Midbrain (tissue), 1 donor: ENCODE measurements at places on chromosomes 2 and 18.

GRCh38 chr2:237164474-237165042, 78.9 kb downstream of the COPS8 start:
- no peak for DNase-seq

GRCh38 chr18:28736223-28736622, 559.3 kb upstream of the CDH2 start:
- no peak for DNase-seq

- DNase-seq = no peak
Observed at GRCh38 chr2:235206980-235207579, 255.3 kb downstream of the SH3BP4 start.

DNA sequence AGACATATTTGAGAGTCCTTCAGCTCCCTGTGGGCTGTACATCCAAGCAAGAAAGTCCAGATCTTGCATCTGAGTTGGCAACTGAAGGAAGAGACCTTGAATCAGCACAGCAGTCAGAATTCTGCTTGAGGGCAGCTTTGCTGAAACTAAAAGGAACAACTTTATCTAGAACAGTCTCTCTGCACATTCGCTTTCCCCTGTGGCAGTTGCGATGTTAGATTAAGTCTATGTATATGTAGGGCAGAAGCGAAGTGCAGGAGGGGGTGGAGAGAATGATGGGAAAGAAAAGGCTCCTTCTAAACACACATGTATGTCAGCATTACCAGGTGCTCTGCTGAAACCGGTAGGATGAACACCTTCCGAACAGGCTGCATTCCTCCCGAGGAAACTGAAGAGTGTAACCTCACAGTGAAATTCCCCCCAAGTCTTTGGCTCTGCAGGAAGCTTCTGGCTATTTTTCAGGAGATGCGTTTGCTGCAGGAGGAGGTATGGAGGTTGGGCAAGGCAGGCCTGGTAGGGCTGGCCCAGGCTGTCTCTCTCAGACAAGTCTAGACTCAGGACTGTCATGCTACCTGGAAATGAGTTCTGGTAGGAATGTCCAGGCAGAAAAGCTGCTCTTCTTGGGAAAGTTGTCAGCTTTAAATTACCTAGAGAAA, 70.0 kb upstream of the ATL2 start:
- DNase-seq = no peak

GRCh38 chr2:75012080-75012479, 53.6 kb downstream of the POLE4 start:
- no peak for DNase-seq

GRCh38 chr2:1321321-1321720, 91.9 kb upstream of the TPO start:
- no peak for DNase-seq

- no peak for DNase-seq
Observed at GRCh38 chr2:224033601-224034000, 5.5 kb downstream of the SERPINE2 start.

- DNase-seq = no peak
Observed at GRCh38 chr2:23720705-23721453, 206.0 kb downstream of the ATAD2B start.

- DNase-seq = no peak
Observed at GRCh38 chr18:7488571-7488970, 78.5 kb upstream of the PTPRM start.

- no peak for DNase-seq
Observed at GRCh38 chr18:56097621-56098020, 509.6 kb upstream of the TCF4 start.

DNA sequence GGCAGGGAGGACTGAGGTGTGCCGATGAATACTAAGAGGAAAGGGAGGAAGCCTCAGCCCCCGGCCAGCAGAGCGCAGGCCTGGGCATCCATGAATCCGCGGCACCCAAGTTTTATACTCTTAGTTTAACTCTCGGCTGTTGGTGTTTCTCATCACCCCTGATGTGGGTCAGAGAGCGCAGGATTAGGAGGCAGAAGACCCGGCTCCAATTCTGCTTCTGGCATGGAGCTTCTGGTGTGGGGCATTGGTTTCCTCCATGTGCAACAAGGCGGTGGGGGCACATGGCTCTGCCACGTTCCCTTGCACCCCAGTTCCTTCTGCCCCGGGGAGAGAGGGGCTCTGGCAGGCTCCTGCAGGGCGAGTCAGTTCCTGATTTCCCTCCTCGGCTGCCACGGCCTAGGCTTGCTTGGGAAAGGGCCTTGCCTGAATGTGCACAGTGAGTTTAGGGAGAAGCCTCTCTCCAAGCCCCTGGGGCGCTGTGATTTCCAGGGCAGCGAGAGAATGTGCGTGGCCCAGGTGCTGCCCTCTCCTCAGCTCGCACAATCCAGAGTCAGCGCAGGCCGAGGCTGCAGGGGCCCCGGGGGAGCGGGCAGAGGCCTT, 36.2 kb upstream of the DNMT3A start:
- no peak for DNase-seq

DNA sequence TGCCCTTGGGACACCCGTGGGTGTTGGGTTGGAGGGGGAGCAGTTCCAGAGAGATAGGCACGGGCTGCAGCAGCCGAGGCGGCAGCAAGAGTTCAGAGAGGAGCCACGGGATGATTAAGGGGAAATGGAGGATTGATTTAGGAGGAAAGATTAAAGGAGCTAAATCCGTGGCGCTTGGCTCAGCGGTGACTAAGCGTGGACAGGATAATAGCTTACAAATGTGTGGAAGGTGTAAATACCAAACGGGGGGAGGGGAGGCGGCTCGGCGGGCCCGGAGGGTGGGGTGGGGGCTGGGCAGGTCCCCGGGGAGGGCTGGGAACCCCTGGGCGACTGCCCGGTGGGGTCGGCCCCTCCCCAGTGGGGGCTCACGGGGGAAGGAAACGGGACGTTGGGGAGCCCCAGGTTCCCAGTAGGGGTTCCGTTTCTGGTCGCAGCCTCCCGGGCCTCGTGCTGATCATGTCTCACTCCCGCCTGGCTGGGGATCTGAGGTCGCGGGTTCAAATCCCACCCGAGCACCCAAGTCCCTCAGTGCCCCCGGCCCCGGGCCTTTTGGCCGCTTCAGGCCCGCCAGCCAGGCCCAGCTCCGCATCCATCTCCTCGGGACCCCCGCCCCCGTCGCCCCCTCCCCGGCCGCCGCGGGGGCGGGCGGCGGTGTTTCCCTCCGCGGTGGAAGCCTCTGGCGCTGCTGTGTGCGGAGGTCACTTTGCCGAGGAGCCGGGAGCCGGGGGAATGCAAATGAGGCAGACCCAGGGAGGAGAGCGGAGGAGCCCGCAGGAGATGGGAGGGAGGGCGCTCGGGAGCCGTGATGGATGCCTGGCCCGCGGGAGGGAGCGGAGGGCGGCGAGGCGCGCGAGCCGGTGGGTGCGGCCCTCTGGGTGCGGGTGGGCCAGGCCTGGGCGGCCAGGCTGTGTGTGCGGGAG, 8.1 kb downstream of the ASIC4 start:
- no peak for DNase-seq

GRCh38 chr18:34911661-34912384, 129.4 kb upstream of the MAPRE2 start:
- DNase-seq = no peak

- no peak for DNase-seq
Observed at GRCh38 chr2:233381638-233381995, 27.3 kb downstream of the DGKD start.

DNA sequence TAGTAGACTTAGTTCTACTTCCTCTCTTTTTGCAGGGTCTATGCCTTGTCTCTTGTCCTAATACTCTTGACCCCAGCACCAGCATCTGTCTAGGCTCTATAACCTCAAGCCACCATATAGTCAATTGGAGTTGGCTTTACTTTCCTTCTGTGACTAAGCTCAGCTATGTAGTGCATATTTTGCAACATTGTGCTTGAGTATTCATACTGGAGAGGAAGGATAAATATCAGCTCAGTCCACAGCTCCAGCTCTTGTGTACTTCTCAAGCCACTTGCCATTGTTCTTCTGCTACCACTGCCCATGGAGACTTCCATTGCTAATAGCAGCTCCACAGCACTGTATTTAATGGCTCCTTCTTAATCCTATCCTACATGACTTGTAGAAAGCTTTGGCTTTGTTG, 35.5 kb upstream of the CD28 start:
- DNase-seq = no peak

GRCh38 chr18:29596959-29597358, 1420.0 kb upstream of the CDH2 start:
- DNase-seq = no peak

GRCh38 chr2:7930800-7931635, 750.8 kb upstream of the ID2 start:
- no peak for DNase-seq

DNA sequence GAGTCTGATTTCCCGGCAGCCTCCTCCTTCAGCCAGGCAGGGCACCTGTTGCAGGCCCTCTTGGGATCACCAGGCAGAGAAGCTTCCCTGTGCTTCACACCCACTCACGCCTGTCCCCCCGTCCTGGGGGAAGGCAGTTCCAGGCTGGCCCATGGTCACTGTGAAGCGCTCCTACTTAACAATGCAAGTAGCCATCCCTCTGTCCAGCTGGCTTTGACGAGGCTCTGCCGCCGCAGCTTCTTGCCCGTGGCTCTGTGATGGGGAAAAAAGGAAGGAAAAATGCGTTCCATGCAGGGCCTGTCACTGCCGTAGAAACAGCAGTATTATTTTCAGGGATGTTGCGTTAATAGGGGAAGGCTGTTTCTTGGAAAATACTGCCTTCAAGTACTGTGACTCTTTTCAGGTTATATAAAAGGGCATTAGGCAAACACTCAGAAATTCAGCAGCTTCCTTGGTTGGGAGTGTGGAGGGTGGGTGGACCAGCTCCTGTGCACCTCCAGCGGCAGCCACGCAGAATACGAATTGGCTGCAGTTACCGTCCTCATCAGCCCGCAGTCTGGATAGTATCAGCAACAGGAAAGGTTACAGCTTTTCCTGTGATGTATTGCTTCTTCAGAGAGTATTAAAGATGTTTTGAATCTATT, 232.3 kb downstream of the KLHL29 start:
- DNase-seq = peak; percentile 55

DNA sequence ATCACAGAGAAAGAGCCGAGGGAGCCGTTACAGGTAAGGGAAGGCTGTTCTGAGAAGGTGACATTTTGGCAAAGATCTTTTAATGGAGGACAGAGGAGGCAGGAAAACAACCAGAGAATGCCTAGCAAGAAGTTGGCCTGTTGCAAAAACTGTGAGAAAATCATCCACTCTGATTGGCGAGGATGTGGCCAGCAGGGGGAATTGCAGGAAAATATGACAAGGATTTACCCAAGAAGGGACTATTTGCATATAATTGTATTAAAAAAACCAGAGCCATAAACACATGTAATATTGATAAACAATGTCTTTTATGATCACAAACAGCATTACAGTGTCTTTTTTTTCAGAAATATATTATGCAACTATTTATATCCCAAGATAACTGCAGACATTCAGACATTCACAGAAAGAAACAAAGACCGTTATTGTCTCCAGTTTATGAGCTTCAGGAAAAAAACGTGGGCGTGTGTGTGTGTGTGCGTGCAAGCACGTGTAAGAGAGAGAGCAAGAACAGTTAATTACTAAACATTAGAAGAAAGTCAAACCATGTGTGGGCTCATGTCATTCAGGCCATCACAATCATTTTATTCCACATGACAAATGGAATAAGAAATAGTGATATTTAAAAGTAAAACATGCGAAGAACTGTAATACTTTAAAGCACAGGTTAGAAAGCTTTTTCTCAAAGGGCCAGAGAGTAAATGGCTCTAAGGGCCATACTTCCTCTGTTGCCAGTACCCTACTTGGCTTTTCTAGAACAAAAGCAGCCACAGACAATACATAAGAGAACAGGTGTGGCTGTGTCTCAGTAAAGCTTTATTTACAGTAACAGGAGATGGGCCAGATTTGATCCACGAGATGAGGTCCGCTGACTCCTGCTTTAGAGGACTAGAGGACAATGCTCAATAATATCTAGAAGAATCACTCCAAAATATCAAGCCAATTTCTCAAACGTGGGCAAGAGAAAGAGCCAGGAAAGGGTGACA, 324.1 kb downstream of the DLGAP1 start:
- no peak for DNase-seq

DNA sequence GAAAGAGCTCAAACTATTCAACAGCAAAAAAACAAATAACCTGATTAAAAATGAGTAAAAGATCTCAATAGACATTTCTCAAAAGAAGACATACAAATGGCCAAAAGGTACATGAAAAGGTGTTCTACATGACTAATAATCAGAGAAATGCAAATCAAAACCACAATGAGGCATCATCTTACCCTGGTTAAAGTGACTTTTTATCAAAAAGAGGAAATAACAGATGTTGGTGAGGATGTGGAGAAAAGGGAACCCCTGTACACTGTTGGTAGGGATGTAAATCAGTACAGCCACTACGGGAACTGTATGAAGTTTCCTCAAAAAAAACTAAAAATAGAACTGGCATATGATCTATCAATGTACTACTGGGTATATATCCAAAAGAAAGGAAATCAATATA, 39.8 kb upstream of the TMEM163 start:
- no peak for DNase-seq

- no peak for DNase-seq
Observed at GRCh38 chr2:38572167-38572566, 30.6 kb downstream of the HNRNPLL start.

GRCh38 chr2:107235491-107236254, 349.7 kb upstream of the ST6GAL2 start:
- DNase-seq = no peak

- DNase-seq = no peak
Observed at GRCh38 chr18:10258836-10259474, 195.5 kb upstream of the APCDD1 start.

- peak; percentile 1 for DNase-seq
Observed at GRCh38 chr18:75168619-75169018, 40.3 kb downstream of the PTGR3 start.

DNA sequence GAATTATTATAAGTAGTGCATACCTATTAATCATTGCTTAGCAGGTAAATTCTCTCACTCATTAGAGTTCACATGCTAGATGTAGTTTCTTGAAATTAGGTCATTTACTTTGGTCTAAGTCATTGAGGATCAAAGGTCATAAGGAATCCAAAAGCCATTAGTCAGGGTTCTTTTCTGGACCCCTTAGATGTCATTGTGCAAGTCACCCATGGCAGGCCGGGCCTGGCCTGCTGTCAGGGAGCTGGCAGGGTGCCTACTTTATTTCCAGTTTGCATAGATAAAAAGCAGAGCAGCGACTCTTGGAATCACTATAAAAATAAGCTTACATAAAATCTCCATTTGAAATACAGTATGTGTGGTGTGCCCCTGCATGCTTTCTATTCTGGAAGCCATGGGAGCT, 91.3 kb downstream of the MEIS1 start:
- DNase-seq = no peak

DNA sequence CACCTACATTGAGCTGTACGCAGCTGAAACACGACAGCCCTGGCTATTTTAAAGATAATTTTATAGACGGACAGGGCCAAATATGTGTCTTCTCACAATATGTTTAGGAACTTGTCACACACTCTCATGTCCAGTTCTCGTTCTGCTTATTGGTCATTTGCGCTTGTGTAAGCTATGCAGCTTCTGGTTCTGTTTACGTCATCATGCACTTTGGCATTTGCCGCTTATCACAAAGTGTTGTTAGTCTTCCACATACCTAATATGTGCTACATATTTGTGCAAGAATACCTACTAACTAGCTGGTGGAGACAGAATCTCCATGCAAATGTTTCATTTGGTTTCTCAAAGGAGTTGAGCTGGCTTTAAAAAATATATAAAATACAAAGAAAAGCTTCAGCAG, 7.5 kb upstream of the ZNF516 start:
- DNase-seq = no peak
